ENCODE measurements at places on chromosomes 1 and 21.

- DNase-seq, result no peak
These were observed 54.1 kb upstream of the ATP1A1 start for GRCh38 chr1:116318897-116319296.

- DNase-seq, result no peak
These were observed 114.6 kb upstream of the NEK7 start for GRCh38 chr1:198042168-198042567.

DNA sequence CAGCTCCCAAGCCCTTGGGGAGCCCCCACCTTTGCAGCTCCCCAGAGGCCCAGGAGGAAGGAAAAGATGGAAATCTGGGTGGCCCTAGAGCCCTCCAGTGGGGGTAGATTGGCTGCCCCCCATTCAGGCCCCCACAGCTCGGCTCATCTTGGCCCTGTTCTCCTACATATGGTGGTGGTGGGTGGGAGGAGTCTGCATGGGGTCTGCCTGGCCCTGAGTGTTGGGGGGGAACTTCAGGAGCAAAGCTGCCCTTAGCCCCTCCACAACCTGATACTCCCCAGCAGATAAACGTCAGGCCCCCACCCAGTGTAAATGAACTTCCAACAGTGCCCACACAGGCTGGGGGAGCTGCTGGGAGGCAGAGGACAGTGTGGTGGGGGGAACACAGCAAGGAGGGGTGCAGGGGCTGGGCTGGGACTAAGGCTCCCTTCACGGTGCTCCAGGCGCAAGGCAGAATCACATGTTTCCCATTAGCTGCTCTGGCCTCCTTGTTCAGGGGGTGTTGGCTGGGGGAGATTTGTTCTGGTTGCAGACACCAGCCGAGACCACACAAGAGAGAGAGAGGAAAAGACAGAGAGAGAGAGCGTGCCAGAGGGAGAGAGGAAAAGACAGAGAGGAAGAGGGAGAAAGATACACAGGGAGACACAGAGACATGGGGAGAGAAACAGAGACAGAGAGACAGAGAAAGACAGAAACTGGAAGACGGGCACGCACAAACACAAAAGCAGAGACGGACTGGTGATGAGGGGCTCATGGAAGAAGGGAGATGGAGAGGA, 42.6 kb downstream of the AHDC1 start:
- DNase-seq, result no peak

DNA sequence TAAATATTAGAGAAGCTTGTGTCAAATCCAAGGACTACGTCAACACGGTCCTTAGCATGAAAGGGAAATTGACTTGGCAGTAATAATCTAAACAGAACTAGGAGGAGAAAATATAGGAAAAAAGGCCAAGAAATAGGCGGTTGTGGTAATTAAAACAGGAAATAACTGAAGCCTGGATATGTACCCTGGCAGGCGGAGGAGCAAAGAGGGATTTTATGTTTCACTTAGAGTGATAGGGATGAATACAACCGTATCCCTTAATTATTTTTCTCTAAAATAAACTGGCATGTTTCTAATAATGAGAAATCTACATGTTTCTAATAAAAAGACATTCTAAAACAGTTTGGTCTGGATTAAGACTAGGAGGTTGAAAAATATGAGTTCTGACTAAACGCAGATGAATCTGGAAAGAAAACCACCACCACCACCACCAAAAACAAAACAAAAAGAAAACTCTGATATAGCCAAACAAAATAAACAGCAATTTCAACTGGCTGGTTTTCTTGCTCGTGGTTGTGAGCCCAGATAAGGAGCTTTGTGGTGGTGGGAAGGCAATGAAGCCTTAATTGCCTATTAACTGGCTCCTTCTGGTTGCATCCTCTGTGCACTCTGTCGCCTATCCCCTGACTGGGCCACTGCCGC, 334.2 kb upstream of the SNX7 start:
- no peak for DNase-seq

- no peak for DNase-seq
These were observed 52.5 kb upstream of the TINAGL1 start for GRCh38 chr1:31523769-31524168.

GRCh38 chr1:155324717-155325602, 4.3 kb downstream of the RUSC1 start:
- no peak for DNase-seq

DNA sequence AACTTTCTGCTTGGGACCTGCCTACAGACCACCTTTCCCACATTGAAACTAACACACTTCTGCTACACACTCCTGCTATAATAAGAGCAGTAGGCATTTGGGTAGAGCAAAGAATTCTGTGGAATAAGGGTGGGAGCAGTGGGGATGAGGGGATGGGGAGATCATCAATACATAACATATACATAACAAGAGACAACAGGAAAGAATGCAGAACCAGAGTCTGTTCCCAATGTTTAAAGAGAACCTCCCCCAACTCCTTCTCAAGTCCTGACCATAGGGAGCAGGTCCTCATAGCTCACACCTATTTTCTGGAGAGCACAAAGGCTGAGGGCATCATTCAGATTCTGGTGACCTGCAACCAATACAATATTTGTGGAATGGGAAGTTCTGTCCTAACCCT, 121.6 kb upstream of the BARHL2 start:
- DNase-seq, result no peak

DNA sequence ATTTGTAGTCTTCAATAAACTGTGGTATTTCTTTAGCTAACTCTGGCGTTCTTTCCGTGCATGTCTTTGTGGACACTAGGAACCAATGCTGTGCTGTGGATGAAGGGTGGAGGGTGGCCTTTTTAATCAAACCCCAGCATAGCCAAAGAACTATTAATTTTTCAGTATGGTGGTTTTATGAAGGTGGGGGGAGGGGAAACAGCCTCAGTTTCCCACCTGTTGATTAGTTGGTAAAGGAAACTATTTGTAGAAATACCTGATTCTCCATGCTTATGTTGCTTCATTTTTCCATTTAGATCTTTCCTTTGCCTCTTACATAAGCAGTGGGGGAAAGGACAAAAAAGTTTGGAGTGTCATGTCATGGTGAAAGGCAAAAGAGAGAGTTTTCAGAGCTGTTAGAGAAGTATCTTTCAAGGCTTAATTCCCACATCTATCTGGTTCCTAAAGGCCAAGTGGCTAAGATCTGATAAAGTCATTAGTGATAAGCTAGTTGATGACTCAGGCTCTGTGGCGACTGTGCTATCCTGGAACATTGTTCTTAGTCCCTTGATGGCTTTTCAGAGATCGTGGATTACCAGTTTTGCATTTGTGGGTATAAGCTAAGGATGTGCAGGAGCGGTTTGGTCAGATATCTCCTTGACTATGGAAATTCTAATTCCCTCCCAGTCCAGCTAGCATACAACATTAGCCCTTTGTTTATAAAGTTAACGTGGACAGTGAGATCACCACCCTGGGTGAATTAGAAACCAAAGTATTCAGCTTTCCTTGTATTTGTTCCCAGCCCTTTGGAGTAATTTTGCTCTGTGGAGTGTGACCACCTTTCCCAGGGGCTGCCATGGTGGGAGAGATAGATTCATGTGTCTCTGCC, 8.7 kb upstream of the HAX1 start:
- DNase-seq, result no peak

DNA sequence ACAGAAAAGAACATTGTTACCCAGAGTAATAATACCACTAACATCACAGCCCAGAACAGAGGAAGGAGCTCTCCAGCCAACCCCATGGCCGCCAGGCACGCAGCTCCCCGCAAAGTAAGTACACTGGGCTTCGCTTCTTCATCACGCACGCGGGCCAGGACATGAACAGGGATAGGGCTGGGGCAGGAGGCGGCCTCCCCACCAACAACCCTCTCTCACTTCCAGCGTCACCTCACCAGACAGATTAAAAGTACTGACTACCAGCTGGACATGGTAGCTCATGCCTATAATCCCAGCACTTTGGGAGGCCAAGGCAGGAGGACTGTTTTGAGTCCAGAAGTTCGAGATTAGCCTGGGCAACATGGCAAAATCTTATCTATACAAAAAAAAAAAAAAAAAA, 78.3 kb downstream of the NPHP4 start:
- DNase-seq, result no peak

DNA sequence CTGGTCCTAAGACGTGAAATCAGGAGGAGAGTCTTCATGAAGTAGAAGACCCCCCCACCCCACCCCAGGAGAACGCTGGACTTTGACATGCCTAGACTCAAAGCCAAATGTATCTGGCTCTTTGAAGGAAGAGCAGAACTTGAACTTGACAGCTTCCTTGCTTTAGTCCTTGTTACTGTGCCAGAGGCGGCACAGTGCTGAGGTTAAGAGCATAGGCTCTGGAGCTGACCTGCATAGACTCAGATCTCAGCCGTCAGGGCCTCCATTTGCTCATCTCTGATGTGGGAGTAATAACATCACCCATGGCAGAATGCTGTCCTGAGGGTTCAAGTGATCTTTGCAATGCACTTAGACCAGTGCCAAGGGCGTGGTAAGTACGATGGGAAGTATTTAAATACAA, 39.0 kb downstream of the COL6A1 start:
- no peak for DNase-seq

DNA sequence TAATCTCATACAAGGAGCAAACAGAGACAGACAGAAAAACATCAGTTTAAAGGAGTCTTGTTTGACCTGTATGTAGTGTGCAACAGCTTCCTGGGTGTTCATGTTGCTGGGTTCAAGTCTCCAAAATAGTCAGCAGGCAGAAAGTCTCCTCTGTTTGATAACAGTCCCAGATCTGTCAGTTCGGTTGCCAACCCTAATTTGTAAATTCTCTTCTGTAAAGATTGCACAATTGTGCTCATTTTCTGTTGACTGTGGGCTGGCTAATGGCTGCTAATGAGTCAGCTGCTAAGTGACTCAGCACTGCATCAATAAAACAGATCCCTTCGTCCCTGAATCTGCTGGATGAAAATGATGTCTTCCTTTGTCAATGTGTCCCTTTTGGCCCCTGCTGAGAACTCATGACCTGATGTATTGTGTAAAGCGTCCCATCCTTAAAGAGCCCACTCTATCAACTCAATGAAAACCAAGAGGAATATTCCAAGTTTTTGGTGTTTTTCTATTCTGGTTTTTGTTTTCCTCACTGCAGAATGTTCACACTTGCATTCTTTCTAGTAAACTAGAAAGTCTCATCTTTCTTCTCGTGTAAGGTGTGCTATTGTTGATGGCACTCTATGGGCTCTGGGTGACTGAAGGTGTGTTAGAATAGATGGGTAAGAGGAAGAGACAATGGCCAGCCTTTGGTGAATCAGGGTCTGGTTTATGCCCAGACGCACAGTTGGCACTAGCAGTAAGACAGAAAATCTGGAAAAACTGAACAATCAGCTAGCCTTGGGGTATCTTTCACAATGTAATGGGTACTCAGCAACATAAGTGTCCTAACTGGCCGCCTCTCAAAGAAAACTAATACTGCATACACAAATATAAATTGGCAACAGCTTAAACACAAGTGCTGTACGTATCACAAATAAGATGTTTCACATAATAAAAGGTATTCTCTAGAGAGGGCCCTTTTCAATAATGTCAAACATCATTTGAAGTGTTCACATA, 75.1 kb upstream of the SIPA1L2 start:
- no peak for DNase-seq

- DNase-seq, result no peak
These were observed 94.9 kb upstream of the IGSF21 start for GRCh38 chr1:18012686-18013085.

- DNase-seq, result no peak
These were observed 18.7 kb upstream of the NBL1 start for GRCh38 chr1:19625291-19625937.

DNA sequence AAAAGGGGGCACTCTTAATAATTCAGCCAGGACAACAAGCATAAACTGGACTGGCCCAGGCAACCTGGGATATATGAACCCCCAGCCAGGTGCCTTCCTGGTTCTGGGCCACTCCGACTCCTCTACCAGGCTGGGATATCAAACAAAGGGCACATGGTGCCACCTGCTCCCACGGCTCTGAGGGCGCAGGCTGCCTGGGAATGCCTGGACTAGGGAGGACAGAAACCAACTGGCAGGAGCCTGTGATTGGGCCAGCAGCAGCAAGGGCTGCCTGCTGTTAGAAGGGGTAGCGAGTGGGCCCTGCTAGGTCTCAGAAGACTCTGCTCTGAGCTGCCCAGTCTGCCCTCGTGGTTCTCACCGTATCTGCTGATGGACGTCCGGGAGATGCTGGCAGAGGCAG, 123.2 kb upstream of the CD34 start:
- DNase-seq, result no peak

- no peak for DNase-seq
These were observed 9.2 kb downstream of the ERRFI1 start for GRCh38 chr1:8016895-8017241.

- no peak for DNase-seq
These were observed 33.7 kb upstream of the VASH2 start for GRCh38 chr1:212916481-212917133.

GRCh38 chr1:48035371-48036141, 38.4 kb upstream of the TRABD2B start:
- no peak for DNase-seq

DNA sequence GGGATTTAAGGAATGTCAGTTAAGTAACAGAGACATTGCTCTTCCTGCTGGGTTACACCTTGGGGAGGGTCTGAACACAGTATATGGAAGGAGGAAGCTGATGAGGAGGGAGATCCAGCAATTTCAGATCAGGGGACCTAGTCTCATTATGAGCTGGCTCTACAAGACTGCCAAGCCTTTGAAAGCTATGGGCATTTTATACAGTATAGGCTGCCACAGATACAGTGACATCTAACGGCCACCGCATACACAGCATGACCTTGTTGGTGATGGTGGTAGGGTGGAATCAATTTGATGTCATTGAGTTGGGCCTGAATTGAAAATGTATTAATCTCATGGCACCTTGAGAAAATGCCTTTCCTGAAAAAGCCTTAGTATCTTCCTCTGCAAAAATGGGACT, 22.6 kb upstream of the ZP4 start:
- DNase-seq, result no peak

DNA sequence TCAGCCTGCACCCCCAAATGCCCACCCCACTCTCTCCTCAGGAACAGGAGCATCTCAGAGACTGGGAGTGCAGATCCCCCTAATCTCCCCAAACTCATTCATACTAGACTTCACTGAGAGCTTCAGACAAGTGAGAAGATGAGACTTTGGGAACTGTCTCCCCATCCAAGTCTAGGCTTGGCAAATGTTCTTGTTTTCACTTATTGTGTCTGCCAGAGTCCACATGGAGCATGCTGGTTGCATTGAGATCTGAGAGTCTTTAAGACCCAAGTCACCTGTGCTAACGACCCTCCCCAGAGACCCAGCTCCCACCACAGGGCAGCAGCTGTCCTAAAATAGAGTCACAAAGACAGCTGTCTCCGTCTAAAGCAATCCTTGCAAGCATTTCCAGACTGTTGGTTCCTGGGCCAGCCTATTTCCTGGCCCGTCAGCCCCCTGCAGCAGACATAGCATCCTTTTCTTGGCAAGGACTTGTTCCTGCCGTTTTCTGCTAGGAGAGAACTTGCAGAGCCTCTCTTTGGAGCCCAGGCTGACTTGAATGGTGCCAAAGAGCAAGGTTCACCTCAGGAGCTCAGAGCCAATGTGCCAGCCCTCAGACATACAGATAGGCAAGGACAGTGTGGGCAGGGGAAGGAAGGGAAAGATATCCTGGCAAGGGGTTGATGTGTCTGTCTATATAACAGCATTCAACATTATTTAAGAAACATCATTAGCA, 1.9 kb upstream of the CNTN2 start:
- no peak for DNase-seq

- DNase-seq, result no peak
These were observed 69.7 kb upstream of the SPAG17 start for GRCh38 chr1:118254491-118255425.

GRCh38 chr1:209850342-209850979, 22.7 kb downstream of the UTP25 start:
- DNase-seq, result no peak

GRCh38 chr1:74468982-74469603, 43.3 kb downstream of the LRRC53 start:
- DNase-seq, result no peak

- peak; percentile 56 for DNase-seq
These were observed 57.5 kb downstream of the KIAA0319L start for GRCh38 chr1:35499652-35500176.

Measured in central memory CD4-positive, alpha-beta T cell (primary cell).